ENCODE measurements at places on chromosomes 5 and 9.
A peak's percentile ranks its signal among the peaks of the same experiment; 100 is the strongest.

GRCh38 chr5:138748630-138749081, 4.6 kb upstream of the CTNNA1 start:
- no peak for DNase-seq

- DNase-seq = no peak
These were observed 164.5 kb upstream of the RGS7BP start for GRCh38 chr5:64341340-64341739.

- DNase-seq = no peak
These were observed 77.1 kb upstream of the RETREG1 start for GRCh38 chr5:16693879-16694278.

DNA sequence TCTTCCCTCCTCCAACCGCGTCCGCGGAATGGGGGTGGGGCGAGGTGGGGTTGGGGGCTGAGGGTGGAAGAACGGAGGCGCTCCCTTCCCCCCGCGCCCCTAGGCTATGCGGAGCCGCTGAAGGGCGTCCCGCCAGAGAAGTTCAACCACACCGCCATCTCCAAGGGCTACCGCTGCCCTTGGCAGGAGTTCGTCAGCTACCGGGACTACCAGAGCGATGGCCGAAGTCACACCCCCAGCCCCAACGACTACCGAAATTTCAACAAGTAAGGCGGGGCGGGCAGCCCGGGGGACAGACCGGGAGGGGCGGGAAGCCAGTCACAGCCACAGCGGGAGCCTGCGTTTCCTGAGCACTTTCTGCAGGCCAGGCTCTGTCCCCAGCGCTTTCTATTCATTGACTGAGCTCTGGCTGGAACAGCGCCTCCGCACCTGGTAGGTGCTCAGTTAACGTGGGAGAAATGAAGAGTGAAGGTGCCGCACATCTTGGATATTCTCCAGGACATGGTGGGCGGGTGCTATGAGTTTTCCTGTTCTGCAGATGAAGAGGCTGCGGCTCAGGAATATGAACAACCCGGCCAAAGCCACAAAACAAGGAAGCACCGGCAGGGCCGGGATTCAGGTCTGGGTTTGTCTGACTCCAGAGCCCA, 11.3 kb downstream of the MYOZ3 start:
- no peak for DNase-seq

DNA sequence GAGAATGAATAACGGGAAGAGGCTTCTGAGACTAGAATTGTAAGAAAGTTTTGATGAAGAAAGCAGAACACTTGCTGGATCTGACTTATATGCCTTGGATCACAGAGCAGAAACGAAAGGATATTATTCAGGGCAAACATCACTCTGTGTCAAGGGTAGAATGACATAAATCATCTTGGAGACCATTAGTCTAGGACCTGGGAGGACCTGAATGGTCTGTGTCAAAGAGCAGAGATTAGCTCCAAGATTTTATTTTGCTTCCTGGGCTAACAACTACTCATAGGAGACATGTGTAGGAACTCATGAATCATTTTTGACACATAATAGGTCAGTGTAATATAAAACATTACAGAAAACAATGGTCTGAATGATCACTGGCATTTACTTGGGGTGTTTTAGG, 417.9 kb downstream of the SLCO4C1 start:
- DNase-seq = no peak

GRCh38 chr9:125888211-125888610, 141.0 kb downstream of the PBX3 start:
- no peak for DNase-seq

- no peak for DNase-seq
These were observed 86.8 kb downstream of the NLN start for GRCh38 chr5:65808818-65809217.

DNA sequence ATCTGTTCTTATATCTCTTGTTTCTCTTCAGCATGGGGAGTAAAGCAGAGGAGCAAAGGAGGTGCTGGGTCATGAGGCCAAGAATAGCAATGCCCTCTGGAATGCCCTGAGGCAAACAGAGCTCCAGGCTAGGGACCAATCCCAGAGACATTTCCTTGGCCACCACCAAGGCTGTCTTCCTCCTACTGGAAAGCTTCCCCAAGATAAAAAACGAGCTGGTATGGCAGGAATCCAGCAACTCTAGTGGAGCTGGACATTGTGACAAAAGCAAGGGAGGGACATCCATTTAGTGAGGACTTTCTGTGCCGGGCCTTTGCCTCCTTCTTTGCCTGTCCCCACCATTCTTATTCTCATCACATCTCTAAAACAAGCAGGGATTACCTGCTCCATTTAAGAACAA, 161.6 kb downstream of the ASTN2 start:
- DNase-seq = no peak

GRCh38 chr9:137876269-137876668, 1.3 kb upstream of the CACNA1B start:
- DNase-seq = no peak

GRCh38 chr5:154521756-154522155, 43.7 kb upstream of the HAND1 start:
- DNase-seq = no peak

- DNase-seq = no peak
These were observed 10.1 kb downstream of the TLR4 start for GRCh38 chr9:117714282-117714681.

DNA sequence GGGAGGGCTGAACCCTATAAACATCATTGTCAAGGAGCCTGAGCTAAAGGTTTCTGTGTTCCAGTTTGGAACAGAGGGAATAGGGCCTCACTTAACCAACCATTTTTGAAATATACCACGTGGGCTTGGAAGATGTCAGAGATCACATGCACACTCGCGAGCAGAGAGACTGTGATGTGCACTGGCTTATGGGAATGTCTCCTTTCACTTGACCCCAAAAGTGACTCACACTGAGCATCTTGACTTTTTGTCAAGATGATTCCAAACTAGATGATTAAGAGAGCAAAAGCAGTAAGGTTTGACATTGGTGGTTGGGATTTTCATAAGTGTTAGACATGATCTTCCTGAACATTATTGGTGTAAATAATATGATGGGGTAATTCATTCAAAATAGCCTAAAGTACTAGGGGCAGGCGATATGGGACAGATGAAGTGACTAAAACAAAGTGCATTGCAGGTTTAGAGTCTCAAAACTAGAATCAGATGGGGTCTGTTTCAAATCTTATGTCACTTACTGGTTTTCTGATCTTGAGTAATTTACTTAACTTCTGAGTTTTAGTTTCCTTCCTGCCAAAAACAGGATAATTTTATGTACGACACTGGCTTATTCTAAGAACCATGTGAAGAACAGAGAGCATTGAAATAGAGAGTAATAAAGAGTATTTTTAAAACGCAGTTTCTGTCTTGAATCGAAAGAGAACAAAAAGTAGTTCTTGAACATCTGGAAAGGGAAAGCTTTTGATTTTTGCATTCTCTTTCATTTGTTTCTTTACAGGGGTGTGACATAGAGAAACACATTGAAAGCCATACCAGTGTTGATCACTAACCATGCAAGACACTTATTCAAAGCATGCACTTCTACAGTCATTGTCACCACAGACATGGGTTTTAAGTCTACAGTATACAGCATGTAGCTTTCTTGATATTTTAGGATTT, 383.0 kb downstream of the DIRAS2 start:
- DNase-seq = no peak

DNA sequence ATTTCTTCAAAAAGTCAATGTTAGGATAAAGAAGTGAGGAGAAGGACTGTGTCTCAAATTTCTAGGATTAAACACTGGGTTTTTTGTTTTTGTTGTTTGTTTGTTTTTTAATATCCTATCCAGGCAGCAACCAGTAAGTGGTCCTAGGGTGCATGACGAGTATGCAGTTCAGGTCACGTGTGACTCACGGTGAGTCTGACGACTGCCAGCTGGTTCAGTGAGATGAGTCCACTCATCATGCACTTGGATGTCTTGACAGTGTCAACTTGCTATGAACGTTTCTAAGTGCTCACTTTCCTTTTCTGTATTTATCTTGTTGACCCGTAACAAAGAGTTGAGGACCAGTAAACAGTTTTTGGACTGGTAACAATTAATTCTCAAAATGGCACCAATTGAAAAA, 32.7 kb downstream of the ATG10 start:
- no peak for DNase-seq

- peak; percentile 39 for DNase-seq
These were observed 544 bp upstream of the ERCC6L2 start for GRCh38 chr9:95874989-95875304.

GRCh38 chr9:20619487-20620200, 2.7 kb downstream of the MLLT3 start:
- no peak for DNase-seq

GRCh38 chr9:4423207-4423610, 67.1 kb upstream of the SLC1A1 start:
- no peak for DNase-seq

DNA sequence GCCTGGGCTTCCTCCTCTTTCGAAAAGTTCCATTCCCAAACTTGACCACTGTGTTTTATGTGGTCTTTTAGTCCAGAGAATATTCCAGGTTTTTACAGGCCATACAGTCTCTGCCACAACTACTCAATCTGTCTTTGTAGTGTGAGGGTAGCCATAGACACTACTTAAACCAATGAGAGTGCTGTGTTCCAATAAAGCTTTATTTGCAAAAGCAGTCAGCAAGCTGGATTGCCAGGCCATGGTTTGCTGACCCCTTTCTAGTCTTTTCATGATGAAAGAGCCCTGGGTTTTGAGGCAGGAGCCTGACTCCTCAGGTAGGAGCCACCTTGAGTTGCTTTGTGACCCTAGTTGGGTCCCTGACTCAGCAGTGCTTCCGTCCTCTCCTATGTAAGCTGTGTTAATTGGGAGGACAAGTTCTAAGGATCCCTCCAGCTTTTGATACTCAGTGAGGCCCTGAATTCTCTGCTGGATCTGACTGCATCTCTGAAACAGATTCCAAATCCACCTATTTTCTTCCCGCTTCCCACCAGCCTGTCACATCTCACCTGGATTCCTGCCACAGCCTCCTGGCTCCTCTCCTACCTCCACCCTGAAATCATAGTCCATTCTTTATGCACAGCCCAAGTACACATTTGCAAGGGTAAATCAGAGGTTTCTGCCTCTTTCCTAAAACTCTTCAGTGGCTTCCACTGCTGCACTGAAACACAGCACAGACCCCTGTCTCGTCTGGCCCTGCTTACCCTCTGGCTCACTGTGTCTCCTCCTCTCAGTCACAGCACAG, 13.5 kb downstream of the GALNT10 start:
- DNase-seq = no peak

- DNase-seq = no peak
These were observed 3.7 kb downstream of the HNRNPH1 start for GRCh38 chr5:179619776-179620175.

All from NK-92 treated with Interleukin-12 subunit alpha and Interleukin-12 subunit beta, amount 100 ng/mL, for 24 hours (cell line).